ENCODE measurements at places on chromosomes 4 and X.

DNA sequence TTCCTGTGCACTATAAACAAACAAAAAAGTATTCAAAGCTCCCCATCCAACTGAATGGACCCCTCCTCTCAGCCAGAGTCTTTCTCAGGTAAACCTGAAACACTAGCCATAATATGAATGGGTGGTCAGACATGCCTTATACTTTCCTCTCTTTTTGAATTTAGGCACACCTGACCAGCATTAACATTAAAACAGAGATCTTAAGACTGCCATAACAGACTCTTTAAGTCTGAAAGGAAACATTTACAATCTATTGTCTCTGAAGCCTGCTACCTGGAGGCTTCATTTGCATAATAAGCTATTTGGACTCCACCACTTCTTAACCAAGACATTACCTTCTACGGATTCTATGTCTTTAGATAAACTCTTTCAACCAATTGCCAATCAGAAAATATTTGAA, 56.9 kb upstream of the SPIN4 start:
- no peak for DNase-seq

GRCh38 chr4:70816894-70817293, 22.8 kb downstream of the GRSF1 start:
- no peak for DNase-seq

DNA sequence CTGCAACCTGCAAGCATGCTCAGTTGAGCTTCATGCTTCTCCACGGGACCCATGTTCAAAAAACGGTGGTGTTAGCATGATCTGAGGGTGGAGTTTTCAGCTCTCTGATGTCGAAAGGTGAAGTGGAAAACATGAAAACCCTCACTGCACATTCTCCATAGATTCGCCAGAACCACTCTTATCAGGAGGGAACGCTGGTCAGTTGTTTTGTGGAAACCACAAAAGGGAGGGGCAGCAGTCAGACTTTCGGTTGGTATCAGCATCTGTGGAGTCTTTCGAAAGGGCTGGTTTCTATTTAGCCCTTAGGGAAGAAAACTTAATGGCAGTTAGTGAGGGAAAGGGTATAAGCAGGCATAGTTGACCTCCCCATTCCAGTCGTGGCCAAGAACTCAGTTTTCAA, 12.6 kb downstream of the PPA2 start:
- no peak for DNase-seq

GRCh38 chr4:123383566-123383965, 13.0 kb upstream of the SPRY1 start:
- DNase-seq = no peak

DNA sequence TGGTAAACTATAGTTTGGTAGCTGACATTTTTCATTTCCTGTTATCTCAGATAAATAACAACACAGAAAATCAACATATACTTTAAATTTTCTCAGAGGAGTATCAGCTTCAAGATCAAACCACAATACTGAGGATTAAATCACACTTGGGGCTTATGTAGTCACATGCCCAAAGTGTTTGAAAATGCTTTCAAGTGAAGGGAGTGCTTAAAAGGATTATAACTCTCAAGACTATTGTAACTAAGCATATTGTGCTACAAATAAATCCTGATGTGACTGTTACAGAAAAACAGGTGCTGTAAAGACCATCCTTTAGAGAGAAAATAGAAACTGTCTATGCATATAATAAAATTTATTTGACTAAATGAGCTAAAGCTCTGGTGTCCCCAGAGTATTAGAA, 887.6 kb downstream of the ADGRL3 start:
- no peak for DNase-seq

DNA sequence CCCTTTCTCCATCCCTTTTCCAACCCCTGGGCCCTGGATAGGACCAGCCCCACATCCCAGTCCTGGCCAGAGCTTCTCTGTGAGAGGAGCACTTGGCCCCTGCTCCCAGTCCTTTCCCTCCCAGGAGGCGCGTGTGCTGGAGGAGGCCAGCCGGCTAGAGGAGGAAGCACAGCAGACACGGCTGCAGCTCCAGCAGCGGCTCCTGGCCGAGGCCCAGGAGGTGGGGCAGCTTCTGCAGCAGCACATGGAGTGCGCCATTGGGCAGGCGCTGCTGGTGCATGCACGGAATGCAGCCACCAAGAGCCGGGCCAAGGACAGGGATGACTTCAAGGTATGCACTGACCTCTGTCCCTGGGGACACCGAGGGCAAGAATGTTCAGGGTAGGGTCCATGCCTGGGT, 87.5 kb downstream of the EVC start:
- DNase-seq = no peak

- peak; percentile 77 for DNase-seq
These were observed 804 bp downstream of the OSTC start for GRCh38 chr4:108651014-108651791.

- DNase-seq = no peak
These were observed 8.1 kb upstream of the NDST4 start for GRCh38 chr4:115121351-115122043.

GRCh38 chrX:1601768-1602085, 10.3 kb downstream of the AKAP17A start:
- no peak for DNase-seq

- no peak for DNase-seq
These were observed 83.9 kb upstream of the MSX1 start for GRCh38 chr4:4775493-4776004.

GRCh38 chr4:104749062-104749461, 254.4 kb upstream of the CXXC4 start:
- no peak for DNase-seq

GRCh38 chr4:126470862-126471261, 1156.1 kb downstream of the FAT4 start:
- DNase-seq = peak; percentile 9

DNA sequence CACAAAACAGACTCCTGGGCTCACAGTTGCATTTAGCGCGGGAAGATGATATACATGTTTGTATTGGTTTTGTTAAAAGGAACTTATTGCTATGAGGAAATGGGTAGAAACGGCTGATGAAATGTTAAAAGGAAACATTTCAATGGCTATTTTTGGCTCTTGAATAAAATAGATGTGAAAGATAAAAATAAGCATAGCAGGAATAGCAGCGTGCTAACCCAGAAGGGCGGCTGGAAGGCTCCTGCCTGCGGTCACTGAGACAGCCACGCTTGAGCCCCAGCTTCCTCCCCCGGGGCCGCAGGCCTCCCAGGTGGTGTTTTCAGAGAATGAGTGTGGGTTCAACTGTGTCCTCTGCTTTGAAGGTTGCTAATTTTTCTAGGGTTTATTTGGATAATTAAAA, 35.0 kb upstream of the CLCN4 start:
- DNase-seq = no peak

DNA sequence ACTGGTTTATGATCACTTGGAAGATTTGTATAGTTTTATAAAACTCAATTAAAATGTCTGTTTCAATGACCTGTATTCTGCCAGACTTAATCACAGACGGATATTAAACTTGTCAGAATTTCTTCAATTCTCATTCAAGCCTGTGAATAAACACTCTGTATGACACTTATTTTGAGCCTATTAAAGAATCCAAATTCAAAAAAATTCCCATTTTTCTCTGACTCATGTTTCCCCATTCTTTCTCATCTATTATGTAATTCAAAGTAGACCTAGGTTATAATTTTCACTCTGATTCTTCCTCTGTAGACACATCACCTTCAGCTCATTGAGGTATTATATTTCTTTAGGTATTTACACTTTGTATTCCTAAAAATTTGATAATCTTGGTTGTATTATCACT, 166.1 kb downstream of the TMA16 start:
- DNase-seq = no peak

GRCh38 chr4:177239477-177239876, 70.2 kb upstream of the NEIL3 start:
- peak; percentile 33 for DNase-seq

DNA sequence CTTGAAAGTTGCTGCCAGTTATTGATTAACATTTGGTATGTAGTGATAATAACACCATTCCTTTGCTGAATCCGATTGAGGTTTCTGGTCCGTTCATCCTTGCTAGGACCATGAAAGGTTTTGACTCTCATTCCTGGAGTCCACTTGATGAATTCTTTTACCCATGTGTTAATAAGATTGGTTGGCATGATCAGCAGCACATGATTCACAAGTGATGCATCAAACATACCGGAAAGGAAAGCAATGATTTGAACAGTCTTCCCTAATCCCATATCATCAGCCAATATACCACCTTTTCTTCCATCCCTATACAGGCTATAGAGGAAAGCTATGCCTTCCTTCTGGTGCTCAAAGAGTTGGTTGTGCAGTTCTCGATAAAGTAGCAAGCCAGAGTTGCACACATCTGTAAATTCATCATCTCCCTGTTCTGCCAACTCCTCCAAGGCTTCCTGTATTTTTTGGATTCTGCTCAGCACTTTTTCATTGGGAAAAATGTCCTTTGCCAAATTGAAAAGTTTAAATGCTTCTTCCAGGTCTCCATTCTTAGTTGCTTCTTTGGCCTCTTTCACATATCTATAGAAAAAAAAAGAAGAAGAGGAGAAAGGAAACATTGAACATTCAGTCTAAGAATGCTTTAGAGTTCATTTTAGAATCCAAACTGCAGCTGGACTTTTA, 26.7 kb downstream of the PIN4 start:
- peak; percentile 7 for DNase-seq

- no peak for DNase-seq
These were observed 38.0 kb downstream of the RADX start for GRCh38 chrX:106649523-106650428.

- no peak for DNase-seq
These were observed 8.2 kb downstream of the RASSF6 start for GRCh38 chr4:73612032-73612431.

GRCh38 chrX:13778916-13779315, 38.0 kb downstream of the GPM6B start:
- DNase-seq = peak; percentile 59

DNA sequence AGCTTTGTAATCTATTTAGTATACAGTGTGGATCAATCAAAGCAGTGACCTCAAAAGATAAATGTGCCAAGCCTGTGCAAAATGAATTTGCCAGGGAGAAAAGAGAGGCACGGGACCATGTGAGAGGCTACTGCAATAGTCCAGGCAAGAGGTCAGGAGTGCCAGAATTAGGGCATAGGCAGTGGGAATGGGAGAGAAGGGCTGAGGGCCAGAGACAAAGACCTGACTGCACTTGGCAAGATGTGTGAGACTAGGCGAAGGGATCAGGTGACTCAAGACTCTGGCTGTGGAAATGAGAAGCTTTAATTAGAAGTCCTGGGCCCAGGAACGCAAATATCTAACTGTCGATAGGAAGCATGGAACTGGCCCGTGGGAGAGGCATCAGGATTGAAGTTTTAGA, 168.1 kb downstream of the DHX15 start:
- DNase-seq = no peak

GRCh38 chr4:123236606-123237005, 160.0 kb upstream of the SPRY1 start:
- DNase-seq = peak; percentile 37

GRCh38 chr4:183936574-183937345, 31.7 kb downstream of the STOX2 start:
- DNase-seq = no peak

DNA sequence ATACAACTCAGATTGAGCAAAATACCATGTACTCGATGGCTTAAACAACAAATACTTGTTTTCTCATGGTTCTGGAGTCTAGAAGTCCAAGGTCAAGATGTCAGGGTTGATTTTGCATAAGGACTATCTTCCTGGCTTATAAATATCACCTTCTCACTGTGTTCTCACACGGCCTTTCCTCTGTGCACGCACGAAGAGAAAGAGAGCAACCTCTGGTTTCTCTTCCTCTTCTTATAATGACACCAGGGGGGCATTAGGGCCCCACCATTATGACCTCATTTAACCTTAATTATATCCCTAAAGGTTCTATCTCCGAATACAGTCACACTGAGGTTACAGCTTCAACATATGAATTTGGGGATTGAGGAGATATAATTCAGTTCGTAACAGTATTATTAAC, 504.0 kb downstream of the MAGEE1 start:
- no peak for DNase-seq

DNA sequence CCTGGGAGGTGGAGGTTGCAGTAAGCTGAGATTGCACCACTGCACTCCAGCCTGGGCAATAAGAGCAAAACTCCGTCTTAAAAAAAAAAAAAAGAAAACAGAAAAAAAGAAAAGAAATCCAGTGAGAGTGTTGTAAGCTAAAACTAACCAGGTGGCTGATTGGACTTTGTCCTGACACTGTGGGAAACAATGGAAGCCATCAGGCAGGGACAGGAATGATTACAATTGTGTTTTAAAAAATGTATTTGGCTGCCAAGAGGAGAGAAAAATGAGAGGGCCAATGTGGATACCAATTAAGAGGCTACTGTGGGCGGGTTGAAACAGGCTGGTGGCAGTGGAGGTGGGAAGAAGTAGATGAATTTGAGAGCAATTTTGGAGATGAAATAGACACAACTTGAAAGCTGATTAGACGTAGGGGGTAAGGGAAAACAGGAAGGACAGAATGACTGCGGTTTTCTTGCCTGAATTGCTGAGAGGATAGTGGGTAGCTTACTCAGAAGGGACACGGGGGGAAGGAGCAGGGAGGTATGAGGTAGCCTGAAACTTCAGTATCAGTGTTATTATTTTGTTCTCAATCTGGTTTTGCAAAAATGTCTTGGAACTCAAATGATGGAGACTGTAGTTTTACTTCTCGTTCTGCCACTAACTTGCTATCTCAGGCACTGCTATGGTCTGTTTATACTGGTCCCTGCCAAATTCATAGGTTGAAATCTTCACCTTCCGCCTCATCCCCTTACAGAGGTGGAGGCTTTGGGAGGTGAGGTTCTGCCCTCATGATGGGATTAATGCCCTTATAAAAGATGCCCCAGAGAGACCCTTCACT, 45.6 kb upstream of the CHRNA9 start:
- peak; percentile 42 for DNase-seq

- DNase-seq = no peak
These were observed 181.0 kb upstream of the HCCS start for GRCh38 chrX:10930151-10930550.

All from EH (cell line).